ENCODE measurements at places on chromosomes 12 and 14.

GRCh38 chr12:79690638-79691510, at the start of gene PAWR:
Gene PAWR (minus strand): TSS chr12:79690964. CDS start chr12:79690244, 720 bp downstream.
- DNase-seq: no peak

GRCh38 chr12:2877953-2878732, 1.1 kb downstream of the RHNO1 start:
- DNase-seq: no peak

GRCh38 chr12:76860256-76860655, 18.6 kb downstream of the CSRP2 start:
- DNase-seq: no peak

DNA sequence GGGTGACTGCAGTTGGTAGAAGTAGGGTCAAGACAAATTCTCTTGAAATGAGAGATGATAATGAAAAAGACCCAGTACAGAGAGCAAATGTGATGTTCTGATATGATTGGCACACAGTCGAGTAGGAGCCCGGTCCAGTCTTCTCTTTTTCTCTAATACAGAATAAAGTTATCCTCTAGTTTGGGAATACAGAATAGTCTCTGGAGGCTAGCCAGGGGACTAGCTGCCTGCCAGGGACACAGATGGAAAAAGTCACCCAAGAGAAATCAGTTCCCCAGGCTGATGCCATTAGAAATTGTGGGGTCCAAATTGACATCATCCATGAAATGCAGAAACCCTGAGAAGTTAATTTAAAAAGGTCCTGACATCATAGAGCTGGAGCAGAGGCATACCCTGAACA, 177.2 kb upstream of the NEDD1 start:
- no peak for DNase-seq

GRCh38 chr14:66746316-66747006, 238.5 kb downstream of the GPHN start:
- DNase-seq: peak; percentile 16

GRCh38 chr12:3101309-3102024, 24.3 kb downstream of the TSPAN9 start:
- DNase-seq: no peak

GRCh38 chr14:69713209-69713781, 53.6 kb upstream of the SRSF5 start:
- no peak for DNase-seq

- DNase-seq: no peak
Measured at GRCh38 chr12:70186436-70186835, 56.8 kb upstream of the CNOT2 start.

GRCh38 chr14:98956181-98956580, 315.8 kb downstream of the BCL11B start:
- no peak for DNase-seq

GRCh38 chr12:114628199-114628598, 55.8 kb downstream of the TBX3 start:
- no peak for DNase-seq

DNA sequence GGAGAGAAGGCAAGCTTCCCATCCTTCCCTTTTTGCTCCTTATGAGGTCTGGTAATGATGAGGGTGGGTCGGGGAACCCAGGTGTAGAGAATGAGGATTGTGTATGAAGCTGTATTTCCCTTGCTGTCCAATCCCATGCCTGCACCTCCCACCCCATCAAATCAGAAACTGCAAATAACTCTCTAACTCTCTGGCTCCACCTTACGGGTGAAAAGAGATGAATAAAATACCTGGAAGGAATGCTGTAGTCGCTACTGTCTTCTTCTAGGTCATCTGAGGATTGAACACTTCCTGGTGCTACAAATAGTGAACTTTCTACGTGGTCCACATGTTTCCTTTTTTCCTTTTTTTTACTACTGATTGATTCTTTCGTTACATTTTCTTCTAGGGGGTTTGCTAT, 38.9 kb upstream of the DICER1 start:
- DNase-seq: peak; percentile 6

DNA sequence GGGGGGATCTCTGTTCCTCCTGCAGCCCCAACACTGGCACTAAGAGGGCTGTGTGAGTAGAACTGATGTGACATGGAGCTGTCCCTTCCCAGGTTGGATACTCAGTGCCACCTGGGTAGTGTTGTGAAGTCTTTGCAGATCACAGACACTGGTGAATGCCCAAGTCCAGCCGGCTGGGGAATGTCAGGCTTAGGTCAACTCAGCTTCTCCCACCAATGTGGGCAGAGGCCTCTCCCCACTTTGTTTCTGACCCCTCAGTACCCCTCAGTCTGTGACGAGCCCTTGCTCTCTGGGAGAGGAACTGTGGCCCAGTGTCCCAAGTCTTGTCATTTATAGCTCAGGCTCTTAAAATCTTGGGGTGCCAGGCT, 11.3 kb downstream of the SLC25A29 start:
- DNase-seq: no peak

DNA sequence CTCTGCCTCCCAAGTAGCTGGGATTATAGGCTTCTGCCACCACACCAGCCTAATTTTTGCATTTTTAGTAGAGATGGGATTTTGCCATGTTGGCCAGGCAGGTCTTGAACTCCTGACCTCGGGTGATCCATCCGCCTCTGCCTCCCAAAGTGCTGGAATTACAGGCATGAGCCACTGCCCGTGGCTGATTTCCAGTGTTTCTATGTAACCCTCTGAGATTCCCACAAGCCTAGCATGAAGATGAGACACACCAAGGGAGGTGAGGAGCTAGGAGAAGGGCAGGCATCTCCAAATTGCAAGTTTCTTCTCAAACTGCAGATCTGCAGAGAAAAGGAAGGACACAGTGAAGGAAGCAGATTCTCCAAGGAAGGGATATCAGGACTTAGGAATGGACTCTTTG, 125.0 kb downstream of the CACNA1C start:
- DNase-seq: no peak

DNA sequence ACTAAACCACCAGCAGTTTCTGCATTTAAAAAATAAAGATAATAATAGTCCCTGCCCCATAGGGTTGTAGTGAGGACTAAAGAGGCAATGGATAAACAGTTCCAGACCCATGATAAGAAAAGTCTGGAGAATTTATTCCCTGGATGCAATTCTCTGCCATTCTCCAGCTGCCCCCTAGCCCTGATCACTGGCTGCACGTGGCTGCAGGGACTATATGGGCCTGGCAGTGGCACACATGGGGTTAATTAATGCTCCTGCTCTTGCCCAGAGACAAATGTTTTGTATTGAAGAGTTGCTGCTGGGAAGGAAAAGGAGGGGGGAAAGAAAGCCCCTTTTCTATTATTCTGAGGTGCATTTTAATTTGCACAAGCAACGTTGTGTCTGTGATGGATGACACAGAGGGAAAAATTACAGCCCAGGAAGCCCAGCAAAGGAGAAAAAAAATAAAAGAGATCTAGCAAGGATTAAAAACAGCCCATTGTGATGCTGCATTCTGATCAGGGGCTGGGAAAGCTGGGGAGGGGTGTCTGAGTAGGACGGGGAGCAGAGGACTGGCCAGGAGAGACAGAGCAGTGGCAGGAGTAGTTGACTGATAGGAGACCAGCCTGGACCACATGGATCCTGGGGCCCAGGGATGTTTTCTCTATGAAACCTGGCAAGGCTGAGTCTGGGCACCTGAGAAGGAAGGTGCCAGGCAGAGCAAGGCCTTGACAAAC, 149.3 kb downstream of the ESRRB start:
- no peak for DNase-seq

- no peak for DNase-seq
Measured at GRCh38 chr12:131865180-131865875, 29.1 kb upstream of the ULK1 start.
